ENCODE measurements at places on chromosomes 7 and 10. TPM values are rescaled to one million over a fixed set of nuclear protein-coding genes. Genes with fewer than 3 reads are reported as not detected.

Gene TFPI2
- total RNA-seq = 16.0 TPM

Gene KCNMA1
- total RNA-seq = 145 TPM

Gene PTPRZ1
- not detected for total RNA-seq

Gene BCL7B
- 24.7 TPM for total RNA-seq

Gene BLVRA
- total RNA-seq = 36.3 TPM

Gene MGMT
- total RNA-seq = 27.3 TPM

Gene AGAP3
- total RNA-seq = 29.6 TPM

All from articular chondrocyte of knee joint (primary cell).